ENCODE measurements at places on chromosomes 6 and 20. TPM values are rescaled to one million over a fixed set of nuclear protein-coding genes. Genes with fewer than 3 reads are reported as not detected.

The PRL gene
- not detected for polyA plus RNA-seq

The CST5 gene
- polyA plus RNA-seq, result 0.52 TPM

The ELOVL2 gene
- 9.8 TPM for polyA plus RNA-seq

The HMGN3 gene
- polyA plus RNA-seq, result 285 TPM

The LAMA2 gene
- polyA plus RNA-seq, result 25.7 TPM

The AKAP7 gene
- polyA plus RNA-seq, result 17.8 TPM

The COL9A1 gene
- polyA plus RNA-seq, result 35.2 TPM

All from left renal pelvis (tissue), 4 donors.